CD4-positive, alpha-beta T cell treated with Interleukin-15 for 4 hours (primary cell): ENCODE measurements at places on chromosomes 13 and 19.

DNA sequence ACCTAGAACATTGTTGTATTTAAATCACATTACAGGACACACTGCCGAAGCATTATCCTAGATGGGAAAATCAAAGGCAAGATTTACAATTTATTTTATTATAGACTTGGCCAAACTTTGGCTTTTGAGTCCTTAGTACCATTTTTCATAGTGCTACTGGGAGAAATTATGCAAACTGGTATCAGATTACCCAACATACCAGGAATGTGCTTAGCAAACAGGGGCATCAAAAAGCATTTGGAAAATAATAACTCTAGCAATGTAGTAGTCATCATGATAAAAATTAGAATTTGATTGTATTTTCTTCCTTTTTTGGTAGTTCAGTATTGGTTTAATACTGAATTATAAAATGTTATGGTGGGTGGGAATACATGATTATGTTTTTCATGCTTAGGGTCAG, 34.0 kb downstream of the GPC6 start:
- no peak for DNase-seq

- no peak for DNase-seq
Measured at GRCh38 chr13:53182724-53183123, 154.1 kb downstream of the OLFM4 start.

- DNase-seq, result peak; percentile 10
Measured at GRCh38 chr13:111429064-111429558, 108.7 kb downstream of the TEX29 start.

DNA sequence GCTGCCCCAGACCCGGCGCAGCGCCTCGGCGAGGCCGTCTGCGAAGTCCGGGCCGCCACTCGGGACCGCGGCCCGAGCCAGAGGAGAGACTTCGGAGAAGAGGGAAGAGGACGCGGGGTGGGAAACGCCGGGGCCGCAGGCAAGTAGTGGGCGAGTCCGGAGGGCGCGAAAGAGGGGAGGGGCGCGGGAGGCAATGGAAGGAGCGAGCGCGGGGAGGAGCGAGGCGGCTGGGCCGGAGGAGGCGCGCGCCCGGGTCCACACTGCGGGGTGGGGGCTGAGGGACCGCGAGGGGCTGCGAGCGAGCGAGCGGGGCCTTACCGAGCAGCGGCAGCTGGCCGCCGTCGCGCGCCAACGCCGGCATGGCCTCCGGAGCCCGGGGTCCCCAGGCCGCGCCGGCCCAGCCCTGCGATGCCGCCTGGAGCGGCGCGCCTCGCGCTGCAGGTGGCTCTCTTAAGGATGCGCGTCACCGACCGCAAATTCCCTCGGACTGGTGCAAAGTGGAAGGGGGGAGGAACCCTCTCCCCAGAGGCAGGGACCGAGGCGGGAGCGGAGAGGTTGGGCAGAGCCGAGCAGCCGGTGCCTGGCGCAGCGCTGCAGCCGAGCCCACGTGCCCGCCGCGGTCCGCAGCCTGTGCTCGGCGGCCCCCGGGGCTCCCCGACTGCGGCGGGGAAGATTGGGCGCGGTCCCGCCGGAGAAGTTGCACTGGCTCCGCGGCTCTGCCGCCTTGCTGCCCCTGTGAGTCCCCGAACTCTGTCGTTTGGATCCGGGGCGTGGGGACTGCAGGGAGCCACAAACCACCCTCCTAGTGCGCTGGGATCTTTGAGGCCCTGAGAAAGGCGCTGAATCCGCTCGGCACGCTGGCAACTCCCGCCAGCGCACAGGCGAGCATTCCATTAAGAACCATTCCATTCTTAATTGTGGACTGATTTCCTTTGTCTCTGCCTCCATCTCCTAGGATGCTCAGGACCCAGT, at the start of gene FLT3:
Gene FLT3, minus strand, starts transcription at position 427 of the 972 bp plus-strand sequence. Its CDS starts 66 bp downstream, at position 361.
- DNase-seq, result peak; percentile 6

GRCh38 chr13:69857183-69857821, 250.3 kb upstream of the ATXN8OS start:
- DNase-seq, result peak; percentile 0

- DNase-seq, result no peak
Measured at GRCh38 chr13:98199480-98199879, 22.4 kb upstream of the RNF113B start.

DNA sequence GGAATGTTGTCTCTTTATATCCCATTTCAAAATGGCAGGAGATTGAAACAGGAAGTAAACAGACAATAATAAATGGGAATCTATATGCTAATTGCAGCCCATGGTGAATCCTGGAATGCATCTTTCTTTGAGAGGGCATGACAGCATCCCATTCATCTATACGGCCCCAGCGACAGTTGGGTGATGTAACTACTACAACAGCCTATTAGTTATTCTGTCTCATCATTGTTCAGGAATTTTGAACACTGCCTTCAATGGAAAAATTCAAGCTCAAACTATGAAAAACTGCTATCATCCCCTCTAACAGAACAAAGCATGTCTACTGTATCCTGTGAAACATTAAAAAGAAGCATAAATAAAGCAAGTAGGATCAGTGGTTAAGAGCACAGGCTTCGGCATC, 262.1 kb downstream of the DCT start:
- no peak for DNase-seq

DNA sequence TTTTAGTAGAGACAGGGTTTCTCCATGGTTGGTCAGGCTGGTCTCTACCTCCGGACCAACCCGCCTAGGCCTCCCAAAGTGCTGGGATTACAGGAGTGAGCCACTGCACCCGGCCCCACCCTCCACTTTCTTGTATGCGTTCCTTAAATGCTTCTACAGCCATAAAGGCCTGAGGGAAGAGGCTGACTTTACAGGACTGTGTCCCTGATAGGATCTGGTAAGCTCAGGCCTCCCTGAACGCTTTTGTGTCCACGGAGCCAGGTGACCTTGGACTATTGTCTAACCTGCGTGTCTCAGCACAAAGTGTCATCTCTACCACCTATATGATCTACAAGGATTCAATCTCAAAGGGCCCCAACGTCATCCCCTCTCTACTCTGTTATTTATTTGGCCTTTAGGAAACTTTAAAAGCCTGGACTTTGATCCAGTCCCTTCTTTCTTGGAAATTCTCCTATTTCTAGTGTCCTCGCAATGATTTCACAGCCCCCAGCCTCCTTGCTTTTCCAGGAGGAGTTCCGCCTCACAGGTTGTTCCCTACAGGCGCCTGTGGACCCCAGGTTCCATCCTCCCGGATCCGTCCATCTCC, 701 bp downstream of the ZNF552 start:
- no peak for DNase-seq

DNA sequence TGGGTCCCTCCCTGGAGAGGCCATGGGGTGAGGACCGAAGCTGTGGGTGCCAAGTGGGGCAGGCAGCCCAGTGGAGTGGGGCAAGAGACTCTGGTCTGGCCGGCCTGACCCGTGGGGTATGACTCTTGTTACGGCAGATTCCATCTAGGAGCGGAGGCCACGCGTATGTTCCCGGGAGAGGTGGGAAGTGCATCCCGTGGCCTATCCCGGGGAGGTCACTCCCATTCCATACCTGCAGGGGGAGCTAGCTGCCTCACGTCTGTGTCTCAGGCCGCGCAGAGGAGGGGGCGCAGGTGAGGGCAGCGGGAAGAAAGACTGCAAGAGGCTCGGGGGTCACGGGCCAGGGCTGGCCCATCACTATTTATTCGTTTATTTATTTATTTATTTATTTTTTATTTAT, 4.9 kb downstream of the CSNK1G2 start:
- DNase-seq, result no peak

DNA sequence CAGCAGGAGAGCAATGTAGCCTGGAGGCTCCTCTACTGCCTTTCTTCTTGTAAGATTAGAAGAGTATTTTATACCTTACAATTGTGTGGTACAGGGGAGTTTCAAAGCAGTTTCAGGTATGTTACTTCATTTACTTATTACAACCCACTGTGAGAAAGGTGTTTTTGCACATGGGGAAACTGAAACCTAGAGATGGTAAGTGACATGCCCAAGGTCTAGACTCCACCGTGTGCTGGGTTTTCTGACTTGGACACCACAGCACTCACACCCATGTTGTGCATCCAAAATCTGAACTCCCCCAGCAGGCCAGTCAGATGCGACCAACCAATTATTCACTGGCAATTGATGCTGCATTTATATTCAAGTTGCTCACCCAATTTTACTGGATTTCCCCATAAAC, 22.8 kb downstream of the ERICH6B start:
- no peak for DNase-seq

- no peak for DNase-seq
Measured at GRCh38 chr19:15021286-15022007, 27.8 kb upstream of the CASP14 start.

DNA sequence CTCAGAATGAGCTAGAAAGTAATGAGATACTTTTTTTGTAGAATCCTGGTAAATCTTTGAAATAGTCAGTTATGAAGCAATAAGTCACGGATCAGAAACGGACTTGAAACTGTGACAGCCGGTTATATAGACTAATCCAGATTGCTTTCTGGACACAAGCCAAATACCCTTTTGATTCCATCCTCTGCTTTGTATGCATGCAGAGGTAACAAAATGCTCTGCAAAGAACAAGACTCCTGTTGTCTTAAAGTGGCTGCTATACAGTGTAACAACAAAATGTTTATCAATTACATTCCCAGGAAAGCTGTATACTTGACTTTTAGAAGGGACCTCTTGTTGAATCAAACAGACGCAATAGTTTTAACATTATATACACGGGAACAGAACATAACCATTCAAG, 66.5 kb upstream of the STARD13 start:
- DNase-seq, result no peak

DNA sequence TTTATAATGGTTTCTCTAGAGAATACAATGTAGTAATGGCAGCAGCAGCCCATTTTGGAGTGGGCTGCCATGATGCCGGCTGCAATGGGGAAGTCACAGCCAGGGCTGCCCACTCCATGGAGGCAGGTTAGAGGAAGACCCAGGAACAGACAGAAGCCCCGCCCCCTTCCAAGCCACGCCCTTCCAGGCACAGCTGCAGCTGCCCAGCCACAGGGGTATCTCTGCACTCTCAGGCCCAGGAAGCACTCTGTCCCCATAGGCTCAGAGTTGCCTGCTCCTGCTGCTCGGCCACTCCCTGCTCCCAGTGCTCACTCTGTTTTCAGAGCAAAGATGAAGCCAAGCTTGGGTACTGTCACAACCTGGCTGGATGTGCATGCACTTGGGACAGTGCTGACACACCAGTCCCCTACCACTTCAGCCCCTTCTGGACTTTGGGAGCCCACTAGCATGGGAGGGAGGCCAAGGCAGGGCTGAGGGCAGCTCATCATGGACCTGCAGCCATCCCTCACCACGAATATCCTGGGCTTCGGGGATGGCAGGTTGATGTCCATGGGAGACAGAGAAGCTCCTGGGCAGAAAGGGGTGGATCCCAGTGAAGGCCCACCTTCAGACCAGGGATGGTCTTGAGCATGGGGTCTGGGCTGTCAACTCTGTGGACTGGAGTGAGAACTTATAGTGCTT, 1224.2 kb downstream of the SLITRK5 start:
- no peak for DNase-seq

DNA sequence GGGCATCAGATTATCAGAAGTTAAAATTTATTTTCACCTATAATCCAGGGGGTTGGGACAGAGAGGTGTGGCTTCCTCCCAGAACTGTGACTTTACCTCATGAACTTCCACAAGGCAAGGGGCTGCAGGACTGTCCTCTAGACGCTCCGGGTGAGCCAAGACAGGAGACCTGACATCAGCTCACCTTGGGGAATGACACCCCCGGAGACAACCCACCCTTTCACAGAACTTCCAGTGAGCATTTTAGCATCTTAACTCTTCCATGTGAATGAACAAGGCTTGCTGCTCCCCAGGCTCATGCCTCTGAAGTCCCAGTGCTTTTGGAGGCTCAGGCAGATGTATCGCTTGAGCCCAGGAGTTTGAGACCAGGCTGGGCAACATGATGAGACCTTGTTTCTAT, 29.4 kb upstream of the TFDP1 start:
- no peak for DNase-seq

DNA sequence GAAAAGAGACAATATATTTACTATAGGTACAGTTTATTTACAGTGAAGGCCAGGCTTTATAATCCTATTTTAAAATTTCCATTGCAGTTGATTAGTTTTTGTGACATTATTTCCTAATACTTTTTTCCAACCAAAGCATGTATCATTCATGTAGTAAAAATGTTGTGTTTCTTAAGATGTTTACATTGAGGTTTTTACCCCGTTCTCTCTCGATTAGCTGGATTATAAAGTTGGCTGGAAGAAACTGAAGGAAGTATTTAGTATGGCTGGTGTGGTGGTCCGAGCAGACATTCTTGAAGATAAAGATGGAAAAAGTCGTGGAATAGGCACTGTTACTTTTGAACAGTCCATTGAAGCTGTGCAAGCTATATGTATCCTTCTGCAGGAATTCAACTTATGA, 21.2 kb downstream of the HNRNPM start:
- DNase-seq, result no peak

- DNase-seq, result peak; percentile 91
Measured at GRCh38 chr19:45643024-45643926, 4.1 kb upstream of the EML2 start.

DNA sequence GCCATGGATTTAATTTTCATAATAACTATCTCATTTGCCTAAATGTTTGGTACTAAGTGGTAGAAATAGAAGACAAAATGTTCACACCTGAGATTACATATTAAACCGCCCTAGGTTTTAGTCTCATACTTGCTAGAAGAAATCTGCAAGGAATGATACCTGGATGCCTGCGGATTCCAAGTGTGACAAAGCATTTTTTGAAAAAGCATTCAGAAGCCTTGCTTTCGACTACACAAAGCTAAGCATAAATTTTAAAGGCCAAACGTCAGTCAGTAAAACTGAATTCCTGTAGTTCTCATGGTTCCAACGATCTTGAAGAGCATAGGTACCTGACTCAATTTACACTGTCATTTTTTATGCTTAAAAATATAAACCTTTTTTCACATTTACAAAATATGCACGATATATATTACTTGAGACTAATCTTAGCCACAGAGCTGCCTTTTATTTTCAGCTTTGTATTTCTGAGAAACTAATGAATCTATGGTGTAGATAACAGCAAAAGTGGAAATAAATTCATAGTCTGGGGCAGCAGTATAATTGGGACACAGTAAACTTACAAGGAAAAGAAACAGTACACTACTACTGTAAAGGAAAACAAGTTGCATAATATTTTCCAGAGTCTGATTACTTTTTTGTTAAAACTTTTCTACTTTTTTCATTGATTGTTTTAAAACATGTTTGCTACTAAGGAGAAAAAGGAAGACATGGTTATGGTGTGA, 1.2 kb upstream of the LRRC63 start:
- no peak for DNase-seq

- DNase-seq, result no peak
Measured at GRCh38 chr13:75910591-75910990, 274.5 kb downstream of the LMO7 start.

DNA sequence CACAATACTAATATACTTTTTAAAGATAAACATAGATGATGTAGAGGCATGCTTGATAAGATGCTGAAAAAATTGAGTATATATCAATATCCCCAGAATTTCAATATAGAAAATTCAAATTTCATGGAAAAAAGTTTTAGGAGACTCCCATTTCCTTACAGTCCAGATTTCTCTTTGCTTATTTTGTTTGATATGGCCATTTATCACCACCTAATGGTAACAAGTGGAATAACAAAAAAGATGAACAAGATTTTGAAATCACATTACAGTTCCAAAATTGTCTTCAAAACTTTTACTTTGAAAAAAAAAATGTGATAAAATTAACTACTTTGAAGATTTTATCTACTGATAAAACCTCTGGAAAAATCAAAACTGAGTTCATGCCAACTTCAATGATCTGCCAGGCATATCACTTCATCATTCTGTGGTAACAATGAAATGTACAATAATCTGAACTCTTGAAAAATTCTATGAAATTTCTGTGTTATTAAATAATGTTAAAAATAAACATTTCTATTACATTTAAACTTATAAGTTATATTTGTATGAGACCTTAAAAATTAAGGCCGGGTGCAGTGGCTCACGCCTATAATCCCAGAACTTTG, 17.5 kb downstream of the MIPEP start:
- peak; percentile 2 for DNase-seq
